Fibroblast of lung (primary cell): ENCODE measurements at places on chromosomes 6 and 20. TPM values are rescaled to one million over a fixed set of nuclear protein-coding genes. Genes with fewer than 3 reads are reported as not detected.
A peak's percentile ranks its signal among the peaks of the same experiment; 100 is the strongest.

DNA sequence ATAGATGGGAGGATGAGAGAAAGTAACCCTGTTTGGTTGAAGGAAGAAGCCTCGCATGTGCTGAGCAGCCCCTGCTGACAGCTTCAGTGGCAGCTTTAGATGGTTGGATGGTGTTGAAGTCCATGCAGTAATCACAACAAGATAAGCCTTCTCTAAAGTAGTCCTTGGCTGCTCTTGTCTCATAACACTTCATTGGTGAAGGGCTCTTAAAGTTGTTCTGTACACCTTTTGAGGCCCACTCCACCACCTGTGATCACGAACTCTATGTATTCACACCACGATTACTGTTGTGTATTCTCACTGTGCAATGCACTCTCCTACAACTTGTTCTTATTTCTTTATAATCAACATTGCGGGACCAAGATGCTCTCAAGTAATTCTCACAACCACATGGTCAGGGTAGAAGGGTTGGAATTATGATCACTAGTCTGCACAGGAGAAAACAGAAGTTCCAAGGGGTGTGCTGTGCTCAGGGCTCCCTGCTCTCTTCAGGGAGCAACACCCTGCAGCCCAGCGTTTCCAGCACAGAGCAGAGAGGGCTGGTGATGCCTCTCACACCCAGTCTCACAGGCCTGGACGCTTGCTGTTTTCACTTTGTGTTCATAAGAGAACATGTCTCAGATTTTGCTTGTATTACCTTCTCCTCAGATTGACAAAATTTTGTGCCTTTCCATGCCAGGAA is 294.4 kb downstream of the SMOC2 start:
- DNase-seq, result no peak

GRCh38 chr20:3755269-3755668 is 12.3 kb downstream of the ADISSP start:
- no peak for DNase-seq

GRCh38 chr20:7897781-7898364 is 42.4 kb downstream of the HAO1 start:
- no peak for DNase-seq

DNA sequence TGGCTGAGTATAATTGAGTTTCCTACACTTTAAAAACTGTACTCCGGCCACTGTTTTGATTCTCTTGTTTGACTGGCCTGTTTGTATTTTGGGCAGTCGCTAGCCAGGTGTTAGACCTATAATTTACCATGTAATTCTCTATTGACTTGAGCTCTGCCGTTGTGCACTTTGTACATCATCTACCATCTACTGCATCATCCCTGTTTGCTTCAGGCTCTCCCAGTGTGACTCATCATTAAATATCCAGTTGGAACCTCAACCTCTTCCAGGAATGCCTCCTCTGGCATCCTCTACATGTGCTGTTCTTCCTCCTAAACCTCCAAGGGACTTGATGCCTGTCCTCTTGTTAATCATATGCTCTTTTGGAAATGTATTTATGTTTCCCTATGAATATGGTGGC is 72.3 kb downstream of the FARS2 start:
- peak; percentile 31 for DNase-seq

DNA sequence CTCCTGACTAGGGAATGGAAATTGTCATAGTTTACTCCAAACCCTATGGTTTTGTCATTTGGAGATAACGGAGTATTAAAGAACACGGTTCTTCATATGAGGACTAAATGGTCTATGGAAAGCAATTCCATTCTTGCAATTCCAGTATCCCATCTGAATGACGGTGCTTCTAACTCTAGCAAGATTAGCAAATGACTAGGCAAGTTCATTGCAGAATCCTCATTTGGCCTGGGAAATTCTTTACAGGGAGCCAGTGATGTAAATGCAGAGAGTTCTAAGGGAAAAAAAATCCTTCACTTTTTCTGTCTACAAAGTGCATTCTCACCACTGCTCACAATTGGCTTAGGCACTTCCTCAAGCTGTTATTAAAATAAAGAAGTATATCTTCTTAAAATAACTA is 111.5 kb downstream of the MOXD1 start:
- DNase-seq, result no peak

GRCh38 chr6:94300424-94301144 is 881.2 kb upstream of the EPHA7 start:
- no peak for DNase-seq

- no peak for DNase-seq
Observed at GRCh38 chr20:36447101-36447500, 94.2 kb upstream of the MYL9 start.

DNA sequence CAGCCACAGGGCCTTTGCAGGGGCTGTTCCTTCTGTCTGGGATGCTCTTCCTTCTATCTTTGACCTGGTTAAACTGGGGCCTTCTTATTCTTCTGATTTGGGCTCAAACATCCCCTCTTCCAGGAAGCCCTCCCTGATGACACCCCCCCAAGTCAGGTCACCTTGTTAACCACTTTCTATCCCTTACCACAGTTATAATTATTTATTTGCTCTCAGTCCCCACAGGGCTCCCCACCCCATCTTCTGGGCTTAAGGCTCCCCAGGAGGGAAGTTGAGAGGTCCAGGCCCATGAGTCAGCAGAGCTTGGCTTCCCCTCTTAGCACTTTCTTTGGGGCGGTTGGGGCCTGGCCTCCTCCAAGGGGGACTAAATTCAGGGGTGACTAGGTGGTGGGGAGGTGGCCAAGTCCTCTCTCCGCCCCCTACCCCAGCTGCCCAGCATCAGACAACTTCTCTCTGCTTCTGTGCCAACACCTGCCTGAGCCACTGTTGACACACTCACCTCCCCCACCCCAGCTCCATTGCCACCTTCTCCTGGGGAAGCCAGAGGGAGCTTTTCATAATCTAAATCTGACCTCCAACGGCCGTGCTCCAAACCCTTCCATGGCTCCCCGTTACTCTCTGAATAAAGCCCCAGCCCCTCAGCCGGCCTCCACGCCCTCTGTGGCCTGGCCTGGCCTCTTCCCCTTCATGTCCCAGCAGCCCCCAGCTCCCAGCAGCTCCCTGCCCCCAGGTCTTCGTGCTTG is 70.0 kb downstream of the CEBPB start:
- no peak for DNase-seq

DNA sequence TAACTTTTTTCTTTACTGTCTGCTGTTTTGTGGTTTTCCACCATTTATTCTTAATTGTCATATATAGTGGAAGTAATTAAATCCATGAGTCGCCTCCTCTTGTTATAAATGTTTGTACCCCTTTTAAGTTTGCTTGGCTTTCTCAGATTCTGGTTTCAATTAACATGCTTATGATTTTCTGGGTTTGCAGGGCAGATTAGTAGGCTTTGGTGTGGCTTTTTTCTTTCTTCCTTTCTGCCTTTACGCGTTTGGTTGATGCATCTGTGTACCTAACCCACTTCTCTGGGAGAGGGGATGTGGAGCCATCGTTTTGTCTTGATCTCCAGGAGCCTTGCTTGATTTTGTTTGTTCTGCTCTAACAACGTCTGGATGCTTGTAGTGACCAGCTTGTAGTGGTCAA is 100.4 kb downstream of the JARID2 start:
- no peak for DNase-seq

GRCh38 chr6:115396112-115396906 is 664.4 kb downstream of the FRK start:
- DNase-seq, result no peak

GRCh38 chr6:132280436-132280835 is 120.8 kb downstream of the MOXD1 start:
- no peak for DNase-seq

DNA sequence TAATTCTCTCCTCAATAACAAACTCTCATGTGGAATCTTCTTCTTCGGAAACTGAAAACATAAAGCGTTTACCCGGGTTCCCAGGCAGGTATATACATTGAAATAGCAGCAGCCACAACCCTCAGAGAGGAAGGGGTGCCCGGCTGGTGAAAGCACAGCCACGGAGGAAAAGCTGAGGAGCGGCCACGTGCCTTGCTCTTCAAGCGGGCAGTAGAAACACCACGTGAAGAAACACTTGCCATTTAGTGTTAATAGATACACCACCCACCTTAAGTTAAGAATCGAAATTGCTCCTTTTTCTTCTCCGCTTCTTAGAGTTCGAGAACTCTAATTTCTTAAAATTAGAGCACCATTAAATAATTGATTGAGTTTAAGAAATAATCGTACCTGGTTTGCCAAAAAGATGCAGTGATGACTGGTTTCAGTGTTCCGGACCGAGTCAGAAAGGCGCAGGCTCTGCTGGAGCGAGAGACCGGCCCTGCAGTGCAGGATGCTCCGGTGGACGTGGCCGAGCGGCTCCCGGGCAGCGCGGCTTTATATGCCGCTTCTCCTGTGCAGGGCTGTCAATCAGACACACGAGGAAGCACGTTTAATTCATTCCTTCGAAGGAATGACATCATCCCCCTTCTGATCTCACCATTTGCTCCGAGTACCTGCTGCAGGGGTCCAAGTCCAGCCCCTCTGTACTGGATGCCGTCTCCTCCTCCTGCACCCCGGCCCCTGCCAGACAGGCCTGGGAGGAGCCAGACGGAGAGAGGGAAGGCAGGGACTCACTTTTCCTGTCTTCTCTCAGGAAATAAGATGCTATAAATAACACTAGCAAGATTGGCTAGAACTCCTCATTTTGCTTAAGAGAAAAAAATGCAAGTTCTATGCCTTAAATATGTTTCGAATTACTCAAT is at the start of gene THBS2:
Gene THBS2 (minus strand): TSS at position 510 of the 902 bp plus-strand sequence. CDS start 3,062 bp downstream, outside the sequence.
- peak; percentile 83 for DNase-seq

DNA sequence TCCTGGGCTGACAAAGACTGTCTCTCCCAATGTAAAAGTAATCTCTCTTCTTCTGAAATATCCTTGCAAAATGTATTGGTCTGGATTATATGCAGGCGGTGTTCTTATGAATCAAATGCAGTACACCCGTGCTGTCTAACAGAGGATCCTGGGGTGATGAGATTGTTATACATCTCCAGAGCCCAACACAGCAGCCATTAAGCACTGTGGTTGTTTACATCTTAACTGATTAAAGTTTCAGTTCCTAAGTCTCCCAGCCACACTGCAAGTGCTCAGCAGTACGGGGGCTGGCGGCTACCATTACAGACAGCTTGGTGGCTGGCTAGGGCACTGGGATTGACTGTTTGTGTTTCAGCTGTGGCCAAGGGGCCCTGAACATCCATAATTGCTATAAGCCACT is 7.0 kb downstream of the UNC93A start:
- DNase-seq, result no peak

- DNase-seq, result no peak
Observed at GRCh38 chr20:2930538-2930937, 57.3 kb downstream of the PTPRA start.

- DNase-seq, result no peak
Observed at GRCh38 chr20:10806539-10806938, 132.7 kb upstream of the JAG1 start.

- DNase-seq, result no peak
Observed at GRCh38 chr20:24693466-24694156, 224.2 kb downstream of the SYNDIG1 start.

GRCh38 chr20:33211817-33212424 is 5.2 kb upstream of the BPIFA3 start:
- peak; percentile 26 for DNase-seq

DNA sequence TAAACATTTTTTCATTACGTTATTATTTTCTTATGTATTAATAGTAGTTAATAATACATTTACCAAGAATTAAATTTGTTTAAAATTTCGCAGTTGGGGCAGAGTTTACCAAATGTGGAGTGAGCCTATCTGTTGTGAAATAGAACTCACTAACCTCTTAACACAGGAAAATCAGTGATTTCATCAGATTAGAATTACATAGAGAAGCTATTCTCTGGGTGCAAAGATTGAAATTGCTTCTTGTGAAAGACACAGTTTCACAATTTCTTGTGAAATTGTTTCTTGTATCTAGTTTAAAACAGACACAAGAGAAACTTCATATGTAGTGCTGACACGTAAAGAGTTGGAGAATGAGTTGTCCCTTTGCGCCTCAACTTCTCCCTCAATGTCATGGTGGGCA is 69.4 kb upstream of the PRL start:
- no peak for DNase-seq

- DNase-seq, result no peak
Observed at GRCh38 chr6:65988006-65988405, 281.0 kb upstream of the EYS start.

- no peak for DNase-seq
Observed at GRCh38 chr20:7818477-7818876, 121.8 kb downstream of the HAO1 start.

The PHACTR3 gene
- not detected in 2 replicates for total RNA-seq

The SLC44A4 gene
- total RNA-seq, result not detected in 2 replicates

The SPAG4 gene
- total RNA-seq, result 6.6 and 8.5 TPM in 2 replicates

The POM121L2 gene
- total RNA-seq, result not detected in 2 replicates

The TUBE1 gene
- total RNA-seq, result 37.5 and 48.6 TPM in 2 replicates

The MATN4 gene
- total RNA-seq, result under 0.01 TPM in 2 replicates
